Cardiac muscle cell (in vitro differentiated cells and primary cell): ENCODE measurements at places on chromosomes 16 and 17.

GRCh38 chr17:81990836-81991683 is 13.6 kb downstream of the ASPSCR1 start:
- peaks cover 7% of the 10 kb centered on the region for H3K4me1 ChIP-seq
- no peaks in the 10 kb centered on the region for H3K36me3 ChIP-seq

DNA sequence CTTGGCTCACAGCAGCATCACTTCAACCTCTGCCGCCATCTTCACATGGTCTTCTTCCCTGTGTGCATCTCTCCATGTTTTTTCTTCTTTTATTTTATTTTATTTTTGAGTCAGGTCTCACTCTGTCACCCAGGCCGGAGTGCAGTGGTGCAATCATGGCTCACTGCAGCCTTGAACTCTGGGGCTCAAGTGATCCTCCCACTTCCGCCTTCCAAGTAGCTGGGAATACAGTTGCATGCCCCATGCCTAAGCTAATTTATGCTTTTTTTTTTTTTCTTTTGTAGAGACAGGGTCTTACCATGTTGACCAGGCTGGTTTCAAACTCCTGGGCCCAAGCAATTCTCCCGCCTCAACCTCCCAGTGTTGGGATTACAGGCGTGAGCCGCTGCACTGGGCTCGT is 1.9 kb downstream of the NUDT7 start:
- H3K4me3 ChIP-seq: no peak overlapping the region
- H3K36me3 ChIP-seq: no peaks in the 10 kb centered on the region
- DNase-seq: no peak
- no peak overlapping the region for H3K27ac ChIP-seq
- H3K27me3 ChIP-seq: no peaks in the 10 kb centered on the region

GRCh38 chr17:56269556-56270389 is 116.5 kb downstream of the ANKFN1 start:
- no peaks in the 10 kb centered on the region for H3K4me1 ChIP-seq
- no peak overlapping the region for H3K4me3 ChIP-seq
- DNase-seq: no peak
- no peak overlapping the region for H3K27ac ChIP-seq

DNA sequence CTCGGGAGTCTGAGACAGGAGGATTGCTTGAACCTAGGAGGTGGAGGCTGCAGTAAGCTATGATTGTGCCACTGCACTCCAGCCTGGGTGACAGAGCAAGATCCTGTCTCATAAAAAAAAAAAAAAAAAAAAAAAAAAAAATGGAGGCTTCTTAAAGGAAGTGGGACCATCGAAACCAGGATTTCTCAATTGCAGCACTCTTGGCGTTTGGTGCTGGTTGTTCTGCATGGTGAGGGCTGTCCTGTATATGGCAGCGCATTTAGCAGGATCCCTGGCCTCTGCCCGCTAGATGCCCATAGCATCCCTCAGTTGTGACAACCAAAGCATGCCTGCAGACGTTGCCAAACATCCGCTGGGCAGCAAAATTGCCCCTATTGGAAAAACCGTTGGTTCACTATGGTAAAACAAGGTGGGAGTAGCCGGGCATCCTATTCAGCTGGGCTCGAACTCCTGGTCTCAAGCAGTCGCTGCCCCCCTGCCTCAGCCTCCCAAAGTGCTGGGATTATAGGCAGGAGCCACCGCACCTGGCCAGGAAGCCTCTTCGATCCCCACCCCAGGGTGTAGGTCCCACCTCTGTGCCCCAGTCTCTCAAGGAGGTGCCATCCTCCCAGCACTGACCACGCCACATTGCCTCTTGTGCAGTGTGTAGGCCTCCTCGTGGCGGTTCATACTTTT is 6.5 kb upstream of the NPIPB7 start:
- peaks cover 9% of the 10 kb centered on the region for H3K36me3 ChIP-seq
- H3K27ac ChIP-seq: no peak overlapping the region
- H3K4me1 ChIP-seq: no peaks in the 10 kb centered on the region
- no peak for DNase-seq

GRCh38 chr16:12339686-12340085 is 363.2 kb downstream of the SNX29 start:
- DNase-seq: no peak
- no peak overlapping the region for H3K27ac ChIP-seq
- H3K27me3 ChIP-seq: no peaks in the 10 kb centered on the region
- H3K36me3 ChIP-seq: no peaks in the 10 kb centered on the region
- no peaks in the 10 kb centered on the region for H3K4me1 ChIP-seq

- no peak within 1 kb of the TSS for H3K27ac ChIP-seq
- no peaks in the 10 kb centered on the region for H3K36me3 ChIP-seq
- H3K4me1 ChIP-seq: peaks cover 4% of the 10 kb centered on the region
- H3K4me3 ChIP-seq: no peak within 1 kb of the TSS
- DNase-seq: peak; percentile 38
These were observed at the start of gene CACNG3 for GRCh38 chr16:24255456-24256371. TSS of gene CACNG3 (plus strand) at chr16:24256335. CDS start at chr16:24256755, 420 bp downstream.

GRCh38 chr16:22861580-22861979 is 47.6 kb downstream of the HS3ST2 start:
- H3K4me1 ChIP-seq: no peaks in the 10 kb centered on the region
- no peak overlapping the region for H3K27ac ChIP-seq
- H3K36me3 ChIP-seq: no peaks in the 10 kb centered on the region
- H3K4me3 ChIP-seq: no peak overlapping the region
- no peak for DNase-seq

- no peaks in the 10 kb centered on the region for H3K4me1 ChIP-seq
- H3K4me3 ChIP-seq: no peak overlapping the region
- H3K36me3 ChIP-seq: no peaks in the 10 kb centered on the region
- DNase-seq: no peak
- no peak overlapping the region for H3K27ac ChIP-seq
These were observed 461.7 kb upstream of the DYNLRB2 start for GRCh38 chr16:80079072-80079471.

DNA sequence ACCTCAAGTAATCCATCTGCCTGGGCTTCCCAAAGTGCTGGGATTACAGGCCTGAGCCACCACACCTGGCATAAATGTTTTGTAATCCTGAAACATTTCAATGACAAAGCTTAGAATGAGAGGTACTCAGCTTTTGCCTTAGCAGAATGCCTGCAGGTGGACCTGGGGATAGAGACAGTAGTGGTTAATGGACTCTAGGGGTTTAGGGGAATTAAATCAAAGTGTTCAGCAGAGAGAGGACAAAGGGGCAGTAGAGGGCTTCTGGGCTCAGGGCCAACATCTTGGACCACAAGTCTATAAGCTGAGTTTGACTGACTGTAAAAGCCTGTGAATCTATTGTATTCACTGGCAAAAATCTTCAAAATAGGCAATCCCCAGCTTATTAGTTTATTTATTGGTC is 36.0 kb upstream of the MED13 start:
- no peak overlapping the region for H3K4me3 ChIP-seq
- no peak for DNase-seq
- H3K27me3 ChIP-seq: no peaks in the 10 kb centered on the region

DNA sequence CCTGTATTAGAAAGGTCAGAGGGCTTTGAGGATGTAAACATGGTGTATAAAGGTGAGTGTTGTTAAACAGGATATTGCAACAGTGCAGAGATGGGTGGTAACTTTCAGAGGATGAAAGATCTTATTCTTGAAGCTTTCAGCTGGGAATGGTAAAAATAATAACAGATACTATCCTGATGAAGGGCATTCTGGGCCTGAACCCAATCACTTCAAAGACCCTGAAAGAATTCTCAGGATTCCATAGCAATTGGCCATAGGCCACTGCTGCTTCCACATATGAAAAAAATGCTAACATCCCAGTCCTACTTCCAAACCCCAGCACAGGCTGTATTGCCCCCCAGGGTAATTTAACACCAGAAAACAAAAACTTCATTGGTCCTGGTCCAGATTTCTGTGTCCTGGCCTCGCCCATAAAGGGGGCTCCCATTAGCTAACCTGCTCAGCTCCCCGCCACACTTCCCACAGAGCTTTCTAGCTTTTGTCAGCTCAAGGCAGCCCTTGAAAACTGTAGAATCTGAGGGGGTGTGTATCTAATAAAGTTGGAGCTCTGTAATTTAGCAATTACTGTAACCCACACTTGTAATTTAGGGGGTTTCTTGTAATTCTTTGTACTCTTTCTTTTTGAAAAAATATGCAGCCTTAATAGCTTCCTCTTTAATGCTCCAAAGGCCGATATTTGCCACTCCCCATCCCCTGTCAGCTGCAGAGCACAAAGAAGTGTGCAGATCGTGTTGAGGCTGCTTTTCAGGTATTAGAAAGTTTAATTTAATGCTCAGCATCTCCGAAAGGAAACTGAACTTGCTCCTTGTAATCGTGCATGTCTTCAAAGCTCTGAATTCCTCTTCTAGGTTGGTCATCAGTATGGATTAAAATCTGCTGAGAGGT is 371.5 kb downstream of the SEC14L1 start:
- no peak overlapping the region for H3K4me3 ChIP-seq
- DNase-seq: no peak
- no peaks in the 10 kb centered on the region for H3K4me1 ChIP-seq
- no peak overlapping the region for H3K27ac ChIP-seq
- no peaks in the 10 kb centered on the region for H3K27me3 ChIP-seq

GRCh38 chr17:32936894-32937500 is 9.0 kb downstream of the TMEM98 start:
- H3K4me3 ChIP-seq: no peak overlapping the region
- peaks cover 25% of the 10 kb centered on the region for H3K36me3 ChIP-seq
- peak overlapping the region; percentile 53 for H3K27ac ChIP-seq
- no peaks in the 10 kb centered on the region for H3K27me3 ChIP-seq
- peak; percentile 92 for DNase-seq

DNA sequence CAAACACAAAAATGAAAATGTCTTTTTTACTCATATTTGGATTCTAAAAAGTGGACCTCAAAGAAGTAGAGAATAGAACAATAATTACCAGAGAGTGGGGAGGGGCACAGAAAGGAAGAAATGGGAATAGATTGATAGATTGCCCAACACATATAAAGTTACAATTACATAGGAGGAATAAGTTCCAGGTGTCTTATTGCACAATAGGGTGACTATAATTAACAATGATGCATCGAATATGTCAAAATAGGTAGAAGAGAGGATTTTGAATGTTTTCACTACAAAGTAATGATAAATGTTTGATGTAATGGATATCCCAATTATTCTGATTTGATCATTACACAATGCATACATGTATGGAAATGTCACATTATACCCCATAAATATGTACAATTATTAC is 556.0 kb downstream of the CDH8 start:
- no peaks in the 10 kb centered on the region for H3K27me3 ChIP-seq
- no peaks in the 10 kb centered on the region for H3K36me3 ChIP-seq
- DNase-seq: no peak
- H3K4me3 ChIP-seq: no peak overlapping the region
- no peak overlapping the region for H3K27ac ChIP-seq
- no peaks in the 10 kb centered on the region for H3K4me1 ChIP-seq

DNA sequence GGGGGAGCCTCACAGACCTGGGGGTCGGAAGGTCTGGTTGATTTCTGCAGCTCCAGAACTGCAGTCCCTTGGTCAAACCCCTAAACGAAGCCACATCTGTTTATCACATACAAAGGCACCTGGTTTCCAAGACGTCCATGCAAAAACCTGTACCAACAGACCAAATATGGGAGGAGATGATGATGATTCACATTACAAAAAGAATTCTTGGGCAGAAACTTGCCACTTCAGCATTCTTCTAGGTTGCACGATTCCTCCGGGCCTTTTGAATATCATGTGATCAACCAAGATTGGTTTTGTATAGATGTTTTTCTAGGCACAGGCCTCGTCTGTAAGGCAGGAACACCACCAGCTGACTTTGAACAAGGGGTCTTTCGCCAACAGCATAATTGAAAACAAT is 466.3 kb downstream of the SOX9 start:
- peaks cover 19% of the 10 kb centered on the region for H3K27me3 ChIP-seq
- no peak overlapping the region for H3K27ac ChIP-seq
- no peaks in the 10 kb centered on the region for H3K4me1 ChIP-seq
- DNase-seq: no peak
- H3K36me3 ChIP-seq: no peaks in the 10 kb centered on the region

DNA sequence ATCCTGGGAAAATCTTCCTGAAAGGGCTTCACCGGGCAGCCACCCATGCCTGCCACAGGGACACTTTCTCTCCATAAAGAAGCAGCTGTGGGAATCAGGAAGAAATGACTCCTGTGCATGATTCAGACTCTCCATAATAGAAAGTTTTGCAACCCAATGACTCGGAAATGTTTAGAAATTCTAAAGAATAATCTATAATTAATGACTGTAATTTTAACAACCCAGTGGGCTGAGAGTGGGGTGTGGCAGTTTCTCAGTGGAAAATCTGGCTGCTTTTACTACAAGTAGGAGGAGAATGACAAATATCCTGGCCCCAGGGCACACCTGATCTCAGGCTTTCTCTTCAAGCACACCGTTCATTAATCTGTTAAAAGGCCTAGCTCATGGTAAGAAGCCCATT is 25.7 kb downstream of the IRF8 start:
- H3K4me3 ChIP-seq: no peak overlapping the region
- no peaks in the 10 kb centered on the region for H3K36me3 ChIP-seq
- H3K4me1 ChIP-seq: no peaks in the 10 kb centered on the region
- DNase-seq: no peak
- no peak overlapping the region for H3K27ac ChIP-seq

GRCh38 chr16:9092978-9093344 is 1.5 kb downstream of the HAPSTR1 start:
- H3K27me3 ChIP-seq: no peaks in the 10 kb centered on the region
- DNase-seq: no peak
- peak overlapping the region; percentile 97 for H3K27ac ChIP-seq
- peak overlapping the region; percentile 75 for H3K4me3 ChIP-seq

GRCh38 chr16:85014311-85014710 is 3.0 kb upstream of the ZDHHC7 start:
- no peak overlapping the region for H3K27ac ChIP-seq
- DNase-seq: no peak
- no peaks in the 10 kb centered on the region for H3K36me3 ChIP-seq
- peaks cover 12% of the 10 kb centered on the region for H3K4me1 ChIP-seq
- H3K4me3 ChIP-seq: no peak overlapping the region

GRCh38 chr16:57663917-57664661 is 4.0 kb upstream of the ADGRG3 start:
- H3K4me3 ChIP-seq: no peak overlapping the region
- no peaks in the 10 kb centered on the region for H3K27me3 ChIP-seq
- no peaks in the 10 kb centered on the region for H3K36me3 ChIP-seq
- H3K4me1 ChIP-seq: no peaks in the 10 kb centered on the region
- H3K27ac ChIP-seq: no peak overlapping the region

GRCh38 chr16:89685916-89686315 is 573 bp upstream of the CDK10 start:
- no peaks in the 10 kb centered on the region for H3K27me3 ChIP-seq
- H3K4me3 ChIP-seq: no peak overlapping the region
- no peaks in the 10 kb centered on the region for H3K36me3 ChIP-seq

DNA sequence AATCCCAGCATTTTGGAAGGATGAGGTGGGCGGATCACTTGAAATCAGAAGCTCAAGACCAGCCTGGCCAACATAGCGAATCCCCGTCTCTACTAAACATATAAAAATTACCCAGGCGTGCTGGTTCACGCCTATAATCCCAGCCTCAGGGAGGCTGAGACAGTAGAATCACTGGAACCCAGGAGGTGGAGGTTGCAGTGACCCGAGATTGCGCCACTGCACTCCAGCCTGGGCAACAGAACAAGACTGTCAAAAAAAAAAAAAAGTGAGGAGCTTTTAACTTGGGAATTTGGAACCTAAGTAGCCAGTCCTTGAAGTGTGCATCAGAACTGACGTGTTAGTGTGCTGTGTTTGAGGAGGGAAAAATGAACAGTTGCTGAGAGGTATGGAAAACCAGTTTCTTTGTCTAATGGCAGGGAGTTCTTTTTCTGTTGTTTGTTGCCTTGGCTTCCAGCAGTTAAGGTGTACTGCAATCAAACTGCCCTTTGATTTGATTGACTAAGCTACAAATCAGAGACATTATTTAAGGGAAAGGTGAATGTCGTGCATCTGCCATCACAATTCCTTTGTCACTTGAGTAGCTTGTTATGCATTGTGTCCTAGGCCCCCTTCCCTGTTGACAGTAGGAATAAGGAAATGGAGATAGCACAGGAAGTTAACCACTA is 8.6 kb upstream of the DUSP14 start:
- H3K4me1 ChIP-seq: peaks cover 12% of the 10 kb centered on the region
- peak overlapping the region; percentile 52 for H3K27ac ChIP-seq
- no peaks in the 10 kb centered on the region for H3K27me3 ChIP-seq
- H3K4me3 ChIP-seq: no peak overlapping the region
- H3K36me3 ChIP-seq: peaks cover 11% of the 10 kb centered on the region
